ENCODE measurements at places on chromosomes 3 and 15. TPM values are rescaled to one million over a fixed set of nuclear protein-coding genes. Genes with fewer than 3 reads are reported as not detected.

DNA sequence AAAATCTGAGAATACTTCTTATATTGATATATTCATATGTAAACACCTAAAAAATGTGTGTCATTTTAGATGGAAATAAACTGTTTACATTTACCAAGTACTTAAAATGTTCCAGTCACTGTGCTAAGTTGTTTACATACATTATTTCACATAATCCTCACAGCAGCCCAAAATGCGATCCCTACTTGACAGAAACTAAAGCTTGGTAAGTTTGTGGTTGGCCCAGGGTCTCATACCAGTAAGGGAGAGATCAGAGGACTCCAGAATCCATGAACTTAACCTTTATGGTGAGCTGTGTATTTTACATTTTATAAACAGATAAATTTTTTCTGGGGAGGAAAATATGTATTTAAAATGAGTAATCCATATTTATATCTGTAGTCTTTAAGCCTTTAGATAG lies 51.2 kb downstream of the SLC25A26 start:
- DNase-seq, result no peak

DNA sequence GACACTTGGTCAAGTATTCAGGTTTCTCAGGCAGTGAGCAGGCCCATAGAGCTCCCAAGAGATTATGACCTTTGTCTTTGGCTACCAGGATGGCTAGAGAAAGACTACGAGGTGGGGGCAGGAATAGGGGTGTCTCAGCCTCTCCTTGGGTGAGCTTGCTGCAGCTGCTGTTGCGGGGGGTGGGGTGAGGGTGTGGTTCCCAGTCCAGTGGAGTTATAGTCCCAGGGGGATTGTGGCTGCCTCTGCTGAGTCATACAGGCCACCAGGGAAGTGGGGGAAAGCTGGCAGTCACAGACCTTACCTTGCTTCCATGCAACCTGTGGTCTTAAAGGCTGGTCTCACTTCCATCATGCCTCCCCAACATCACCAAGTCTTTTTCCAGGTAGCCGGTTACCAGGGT lies 31.7 kb downstream of the ATP2C1 start:
- no peak for DNase-seq

GRCh38 chr15:80415358-80415670 lies 11.1 kb downstream of the ARNT2 start:
- DNase-seq, result no peak

ATOSA gene
- total RNA-seq, result 5.8 TPM

GRCh38 chr15:67892559-67893377 lies 52.9 kb upstream of the RNU6-1 start:
- DNase-seq, result no peak

DNA sequence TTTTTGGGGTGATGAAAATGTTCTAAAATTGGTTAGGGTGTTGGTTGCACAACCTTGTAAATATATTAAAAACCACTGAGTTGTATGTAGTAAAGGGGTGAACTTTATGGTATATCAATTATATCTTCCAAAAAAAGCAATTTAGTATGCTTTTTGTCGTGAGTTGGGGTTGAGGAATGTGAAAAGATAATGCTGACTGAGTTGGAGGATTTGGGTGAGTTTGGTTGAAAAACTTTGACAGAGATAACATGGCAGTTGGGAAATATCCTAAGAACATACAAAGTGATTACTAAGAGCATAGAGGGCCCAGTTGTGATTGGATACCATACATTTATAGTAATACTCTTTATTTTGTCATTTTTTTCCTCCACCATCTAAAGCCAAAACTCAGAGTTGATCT lies 33.6 kb downstream of the HMG20A start:
- no peak for DNase-seq

DNA sequence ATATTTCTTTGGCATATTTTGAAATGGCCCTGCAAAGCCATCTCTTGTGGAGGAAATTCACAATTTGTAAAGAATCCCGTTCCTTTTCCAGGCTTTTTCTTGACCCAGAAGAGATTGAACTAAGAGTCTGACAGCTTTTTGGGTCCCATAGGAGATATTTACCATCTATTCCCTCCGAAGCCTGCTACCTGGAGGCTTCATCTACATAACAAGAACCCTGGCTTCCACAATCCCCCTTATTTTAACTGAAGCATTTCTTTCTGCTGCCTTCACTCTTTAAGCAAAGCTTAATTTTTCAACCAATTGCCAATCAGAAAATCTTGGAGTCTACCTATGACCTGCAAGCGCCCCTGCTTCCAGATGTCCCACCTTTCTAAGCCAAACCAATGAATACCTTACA lies 248.1 kb upstream of the GADL1 start:
- no peak for DNase-seq

FGF7 gene
- not detected for total RNA-seq

LRIG1 gene
- 1.7 TPM for total RNA-seq

DNA sequence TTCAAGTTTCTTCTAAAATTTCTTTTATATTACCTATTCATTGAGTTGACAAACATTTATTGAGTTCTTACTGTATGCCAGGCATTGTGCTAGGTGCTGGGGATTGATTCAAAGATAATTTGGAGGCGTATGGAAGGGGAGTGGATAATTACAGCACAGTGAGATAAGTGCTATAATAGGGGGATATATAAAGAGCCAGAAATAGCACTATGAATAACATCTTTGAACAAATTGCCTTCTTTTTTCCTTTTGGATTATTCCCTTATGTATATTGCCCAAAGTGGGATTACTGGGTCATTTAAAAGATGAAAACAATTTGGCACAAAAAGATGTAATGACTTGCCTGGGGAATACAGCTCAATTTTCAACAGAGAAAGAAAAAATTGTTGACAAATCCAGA lies 64.6 kb downstream of the LPP start:
- DNase-seq, result no peak

- DNase-seq, result peak; percentile 18
Observed at GRCh38 chr15:89457086-89457485, 39.3 kb downstream of the RHCG start.

DNA sequence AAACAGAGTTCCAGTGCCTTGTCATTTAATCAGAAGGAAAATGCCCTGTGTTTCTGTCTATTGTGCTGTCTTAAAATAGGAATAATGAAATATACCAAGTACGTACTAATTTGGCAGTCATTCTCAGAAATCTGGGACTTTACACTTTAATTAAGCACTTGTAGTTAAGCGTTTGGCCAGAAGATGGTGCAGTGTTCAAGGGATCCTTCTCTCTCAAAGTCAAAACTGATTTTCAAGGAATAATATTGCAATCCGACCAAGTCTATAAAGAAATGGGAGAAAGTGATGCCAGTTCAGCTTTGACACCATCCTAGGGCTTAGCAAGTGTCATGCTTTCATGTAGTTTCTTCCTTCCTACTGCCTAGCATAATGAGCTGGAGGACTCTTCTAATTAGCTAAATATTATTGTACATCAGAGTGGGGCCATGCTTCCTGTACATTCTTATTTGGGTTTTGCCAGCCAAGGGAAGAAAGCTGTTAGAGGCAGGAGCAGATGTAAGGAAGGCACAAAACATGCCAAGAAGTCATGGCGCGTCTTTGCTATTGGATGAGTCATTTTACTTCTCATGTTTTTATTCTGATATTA lies 64.8 kb downstream of the SAMMSON start:
- peak; percentile 48 for DNase-seq

SPRED1 gene
- total RNA-seq, result 8.2 TPM

SLC26A6 gene
- total RNA-seq, result 51.0 TPM

GRCh38 chr15:43226436-43227305 lies 5.9 kb upstream of the EPB42 start:
- peak; percentile 76 for DNase-seq

RYR3 gene
- total RNA-seq, result not detected

- peak; percentile 37 for DNase-seq
Observed at GRCh38 chr3:21938267-21938681, 187.3 kb upstream of the ZNF385D start.

Measured in G401 (cell line).